ENCODE measurements at places on chromosomes 2 and 18.

- peak; percentile 26 for DNase-seq
- H3K27ac ChIP-seq: peak overlapping the region; percentile 91
- peak overlapping the region; percentile 62 for H3K4me3 ChIP-seq
- H3K4me1 ChIP-seq: peaks cover 42% of the 10 kb centered on the region
- peaks cover 5% of the 10 kb centered on the region for H3K36me3 ChIP-seq
These were observed 8.1 kb upstream of the SOS1 start for GRCh38 chr2:39128919-39129391.

- H3K4me3 ChIP-seq: no peak overlapping the region
- H3K27ac ChIP-seq: no peak overlapping the region
- H3K36me3 ChIP-seq: peaks cover 2% of the 10 kb centered on the region
- H3K27me3 ChIP-seq: no peaks in the 10 kb centered on the region
These were observed 23.4 kb downstream of the LCLAT1 start for GRCh38 chr2:30470426-30470825.

- H3K27ac ChIP-seq: no peak overlapping the region
- peaks cover 2% of the 10 kb centered on the region for H3K36me3 ChIP-seq
- DNase-seq: no peak
- no peaks in the 10 kb centered on the region for H3K27me3 ChIP-seq
These were observed 34.2 kb upstream of the NT5DC4 start for GRCh38 chr2:112686348-112687217.

GRCh38 chr2:162084536-162084935, 10.5 kb upstream of the DPP4 start:
- H3K27me3 ChIP-seq: no peaks in the 10 kb centered on the region
- DNase-seq: no peak
- peaks cover 2% of the 10 kb centered on the region for H3K4me1 ChIP-seq
- no peak overlapping the region for H3K4me3 ChIP-seq
- H3K36me3 ChIP-seq: no peaks in the 10 kb centered on the region

GRCh38 chr2:147182260-147182659, 662.6 kb upstream of the ACVR2A start:
- no peaks in the 10 kb centered on the region for H3K36me3 ChIP-seq
- no peaks in the 10 kb centered on the region for H3K27me3 ChIP-seq
- peak; percentile 56 for DNase-seq
- peak overlapping the region; percentile 22 for H3K4me3 ChIP-seq

DNA sequence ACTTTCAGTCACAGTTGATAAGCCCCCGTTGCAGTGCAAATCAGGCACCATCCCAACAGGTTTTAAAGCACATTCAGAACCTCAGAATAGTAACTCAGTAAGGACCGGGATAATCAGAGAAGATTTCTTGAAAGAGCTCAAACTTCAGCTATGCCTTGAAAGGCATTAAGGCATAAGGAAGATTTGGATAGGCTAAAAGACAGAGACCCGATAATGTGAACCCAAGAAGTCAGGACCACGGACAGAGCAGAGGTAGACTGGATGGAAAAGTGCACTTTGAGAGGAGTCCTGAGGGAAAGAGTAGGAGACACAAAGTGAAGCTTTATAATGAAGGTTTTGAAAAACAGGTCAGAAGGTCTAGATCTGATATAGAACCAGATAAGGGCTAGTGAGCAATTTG, 36.9 kb upstream of the KLF7 start:
- no peaks in the 10 kb centered on the region for H3K27me3 ChIP-seq
- no peak overlapping the region for H3K4me3 ChIP-seq
- no peaks in the 10 kb centered on the region for H3K4me1 ChIP-seq
- no peak for DNase-seq
- H3K27ac ChIP-seq: no peak overlapping the region

DNA sequence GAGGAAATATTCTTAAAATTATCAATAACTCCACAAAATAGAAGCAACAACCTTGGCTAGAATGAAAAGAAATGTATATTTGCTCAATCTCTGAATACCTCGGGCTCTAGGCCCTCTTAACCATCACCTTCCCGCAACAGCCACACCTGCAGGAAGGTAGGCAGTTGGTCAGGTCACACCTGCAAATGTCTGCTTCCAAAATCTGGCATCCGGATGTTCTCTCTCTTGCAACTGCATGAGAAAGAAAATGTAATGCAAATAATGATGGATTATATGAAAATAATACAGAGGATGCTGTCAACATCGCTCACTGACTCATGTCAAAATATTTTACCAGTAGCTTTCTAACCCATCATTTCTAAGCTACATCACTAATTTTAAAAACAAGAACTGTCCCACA, 148.3 kb downstream of the SATB2 start:
- no peaks in the 10 kb centered on the region for H3K4me1 ChIP-seq
- DNase-seq: no peak
- no peak overlapping the region for H3K4me3 ChIP-seq
- peaks cover 6% of the 10 kb centered on the region for H3K27me3 ChIP-seq

GRCh38 chr2:31284107-31284506, 50.2 kb downstream of the EHD3 start:
- DNase-seq: no peak
- H3K36me3 ChIP-seq: no peaks in the 10 kb centered on the region
- no peak overlapping the region for H3K27ac ChIP-seq
- H3K4me3 ChIP-seq: no peak overlapping the region
- peaks cover 7% of the 10 kb centered on the region for H3K4me1 ChIP-seq

GRCh38 chr2:171018522-171018921, 89.5 kb downstream of the GORASP2 start:
- no peak for DNase-seq
- H3K4me3 ChIP-seq: no peak overlapping the region
- peaks cover 17% of the 10 kb centered on the region for H3K4me1 ChIP-seq
- H3K27me3 ChIP-seq: no peaks in the 10 kb centered on the region

DNA sequence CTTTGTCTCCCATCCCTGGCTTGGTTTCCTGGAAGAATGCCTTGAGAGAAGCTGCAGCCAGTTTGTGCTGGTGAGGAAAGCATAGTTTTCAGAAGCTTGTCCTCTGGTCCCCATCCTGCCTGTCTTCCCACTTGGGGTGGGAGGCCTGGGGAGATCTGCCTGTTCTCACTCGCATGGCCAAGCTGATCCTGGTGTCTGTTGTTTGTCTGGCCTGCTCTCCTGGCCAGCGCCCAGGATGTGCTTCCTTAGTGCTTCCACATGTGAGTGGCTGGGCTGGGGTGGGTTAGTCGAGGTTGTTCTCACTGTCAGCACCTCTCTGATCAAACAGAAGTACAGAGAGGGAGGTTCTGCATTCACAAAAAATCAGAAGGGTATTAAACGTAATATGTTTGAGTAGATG, 49.5 kb downstream of the PTPRM start:
- no peaks in the 10 kb centered on the region for H3K27me3 ChIP-seq
- no peak overlapping the region for H3K27ac ChIP-seq

GRCh38 chr18:56086176-56086575, 498.2 kb upstream of the TCF4 start:
- no peaks in the 10 kb centered on the region for H3K4me1 ChIP-seq
- H3K27ac ChIP-seq: no peak overlapping the region
- DNase-seq: no peak
- H3K36me3 ChIP-seq: no peaks in the 10 kb centered on the region
- no peaks in the 10 kb centered on the region for H3K27me3 ChIP-seq

DNA sequence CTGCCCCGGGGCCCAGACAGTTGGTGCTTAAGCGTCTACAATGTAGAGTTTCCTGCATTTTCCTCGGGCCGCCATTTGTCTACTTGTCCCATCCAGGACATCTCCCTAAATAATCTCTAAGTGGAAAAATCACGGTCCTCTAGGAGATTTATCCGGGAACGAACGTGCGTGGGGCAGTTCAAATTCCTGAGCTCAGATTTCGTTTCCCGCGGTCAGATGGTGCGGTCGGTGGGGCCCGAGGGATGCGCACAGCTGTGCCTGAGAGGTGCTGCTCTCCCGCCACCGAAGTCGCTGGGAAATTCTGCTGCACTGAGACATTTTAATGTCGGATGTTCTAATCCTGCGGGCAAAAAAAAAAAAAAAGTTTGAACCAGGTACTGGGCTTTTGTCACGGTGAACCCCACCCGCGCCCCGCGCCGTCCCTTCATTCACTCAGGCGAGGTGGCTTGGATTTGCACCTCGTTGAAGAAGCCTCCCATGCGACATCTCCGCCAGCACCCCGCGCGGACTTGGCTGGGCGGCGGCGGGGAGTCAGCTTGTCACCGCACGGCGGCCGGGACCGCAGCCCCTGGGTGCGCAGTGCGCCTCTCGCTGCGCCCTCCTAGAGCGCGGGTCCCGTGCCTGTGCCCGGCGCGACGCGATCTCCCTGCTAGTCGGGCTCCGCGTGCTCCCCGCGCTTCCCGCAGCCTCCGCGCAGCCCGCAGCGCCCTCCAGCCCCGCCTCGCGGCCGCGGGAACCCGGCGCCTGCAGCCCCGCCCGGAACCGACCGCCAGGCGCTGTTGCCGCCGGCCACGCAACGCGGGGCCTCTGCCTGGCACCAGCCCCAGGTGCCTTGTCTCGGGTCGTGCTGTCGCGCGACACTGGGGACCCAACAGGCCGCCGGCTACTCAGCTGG, 191.9 kb upstream of the TCF4 start:
- DNase-seq: no peak
- H3K36me3 ChIP-seq: no peaks in the 10 kb centered on the region
- peak overlapping the region; percentile 25 for H3K4me3 ChIP-seq
- peaks cover 20% of the 10 kb centered on the region for H3K27me3 ChIP-seq
- no peak overlapping the region for H3K27ac ChIP-seq
- H3K4me1 ChIP-seq: no peaks in the 10 kb centered on the region

GRCh38 chr2:207157731-207158130, 8.0 kb downstream of the KLF7 start:
- H3K4me1 ChIP-seq: peaks cover 63% of the 10 kb centered on the region
- no peak overlapping the region for H3K27ac ChIP-seq
- H3K27me3 ChIP-seq: no peaks in the 10 kb centered on the region
- no peak overlapping the region for H3K4me3 ChIP-seq

- H3K4me3 ChIP-seq: no peak overlapping the region
- H3K27ac ChIP-seq: no peak overlapping the region
- DNase-seq: no peak
- no peaks in the 10 kb centered on the region for H3K36me3 ChIP-seq
- H3K27me3 ChIP-seq: no peaks in the 10 kb centered on the region
- H3K4me1 ChIP-seq: no peaks in the 10 kb centered on the region
These were observed 234.3 kb downstream of the CALCRL start for GRCh38 chr2:187213798-187214197.

GRCh38 chr18:35522130-35522959, 24.6 kb upstream of the INO80C start:
- H3K4me3 ChIP-seq: no peak overlapping the region
- DNase-seq: no peak
- H3K27ac ChIP-seq: no peak overlapping the region
- peaks cover 3% of the 10 kb centered on the region for H3K4me1 ChIP-seq
- peaks cover 32% of the 10 kb centered on the region for H3K27me3 ChIP-seq
- H3K36me3 ChIP-seq: peaks cover 3% of the 10 kb centered on the region

- peaks cover 34% of the 10 kb centered on the region for H3K27me3 ChIP-seq
- no peaks in the 10 kb centered on the region for H3K4me1 ChIP-seq
- no peak overlapping the region for H3K27ac ChIP-seq
These were observed 63.3 kb upstream of the CSRNP3 start for GRCh38 chr2:165406173-165406572.

DNA sequence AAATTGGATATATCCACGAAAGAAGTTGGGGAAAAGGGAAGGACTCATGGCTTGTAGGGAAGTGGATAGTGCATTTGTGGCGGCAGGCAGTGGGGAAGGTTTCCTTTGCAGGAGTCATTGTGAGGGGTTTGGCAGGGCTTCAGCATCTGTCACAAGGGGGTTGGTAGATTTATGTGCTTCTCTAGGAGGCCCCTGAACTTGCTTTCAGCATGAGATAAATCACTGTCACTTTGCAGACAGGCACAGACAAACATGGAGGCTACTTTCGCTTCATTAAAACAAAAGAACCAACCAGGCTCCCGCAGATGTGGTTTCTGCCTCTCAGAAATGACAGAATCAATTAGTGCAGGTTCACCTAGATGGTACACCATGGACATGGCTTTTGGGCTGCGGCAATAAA, 340.7 kb downstream of the TGIF1 start:
- peaks cover 2% of the 10 kb centered on the region for H3K4me1 ChIP-seq
- DNase-seq: no peak
- no peak overlapping the region for H3K27ac ChIP-seq
- H3K36me3 ChIP-seq: no peaks in the 10 kb centered on the region
- peaks cover 47% of the 10 kb centered on the region for H3K27me3 ChIP-seq

- no peak overlapping the region for H3K27ac ChIP-seq
- H3K27me3 ChIP-seq: peaks cover 56% of the 10 kb centered on the region
- no peaks in the 10 kb centered on the region for H3K36me3 ChIP-seq
These were observed 56.1 kb downstream of the SRD5A2 start for GRCh38 chr2:31524592-31524991.

DNA sequence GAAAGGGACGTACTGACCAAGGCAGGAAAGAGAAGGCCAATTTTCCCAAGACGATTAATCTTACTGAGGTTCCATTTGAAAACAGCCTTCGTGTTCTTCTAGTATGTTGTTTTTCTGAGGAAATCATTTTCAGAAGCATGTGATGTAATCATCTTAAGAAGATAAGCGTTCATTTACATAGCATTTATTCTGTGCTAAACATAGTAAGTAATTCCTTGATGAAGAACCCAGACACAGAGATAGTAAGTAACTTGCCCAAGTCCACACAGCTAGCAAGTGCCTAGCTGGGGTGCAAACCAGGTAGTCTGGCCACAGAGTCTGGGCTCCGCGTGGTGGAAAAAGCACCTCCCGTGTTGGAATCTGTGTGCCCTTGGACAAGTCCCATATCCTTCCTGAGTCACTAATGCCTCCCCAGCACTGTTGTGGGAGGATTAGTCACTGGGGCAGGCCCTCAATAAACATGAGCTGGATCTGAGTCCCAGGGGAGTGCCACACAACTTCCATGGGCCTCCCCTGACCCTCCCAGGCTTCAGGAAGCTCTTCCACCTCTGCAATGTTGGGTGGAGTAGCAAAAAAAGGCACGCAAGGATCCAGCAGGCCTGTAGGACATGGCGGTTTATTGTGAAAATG, 26.9 kb upstream of the ASAP2 start:
- H3K27ac ChIP-seq: no peak overlapping the region
- no peak for DNase-seq
- no peaks in the 10 kb centered on the region for H3K36me3 ChIP-seq
- peaks cover 39% of the 10 kb centered on the region for H3K27me3 ChIP-seq
- no peak overlapping the region for H3K4me3 ChIP-seq

DNA sequence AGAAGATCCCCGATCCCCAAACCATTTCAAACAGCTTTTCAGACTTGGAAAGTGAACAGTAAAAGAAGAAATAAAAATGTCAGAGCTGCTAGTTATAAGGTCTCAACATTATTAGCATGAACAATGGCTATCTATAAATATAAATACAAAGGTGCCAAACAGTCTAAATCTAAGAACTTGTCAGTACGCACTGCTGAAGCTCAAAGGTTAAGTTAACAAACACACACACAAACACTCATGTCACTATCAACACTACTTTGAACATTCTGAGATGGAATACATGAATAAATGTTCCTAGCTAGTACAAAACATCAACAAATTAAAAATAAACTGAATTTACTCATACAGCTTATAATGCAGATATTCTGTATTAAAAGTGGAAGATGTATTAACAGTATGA, 108.7 kb downstream of the CDH2 start:
- no peak for DNase-seq
- H3K27me3 ChIP-seq: no peaks in the 10 kb centered on the region
- no peak overlapping the region for H3K4me3 ChIP-seq

DNA sequence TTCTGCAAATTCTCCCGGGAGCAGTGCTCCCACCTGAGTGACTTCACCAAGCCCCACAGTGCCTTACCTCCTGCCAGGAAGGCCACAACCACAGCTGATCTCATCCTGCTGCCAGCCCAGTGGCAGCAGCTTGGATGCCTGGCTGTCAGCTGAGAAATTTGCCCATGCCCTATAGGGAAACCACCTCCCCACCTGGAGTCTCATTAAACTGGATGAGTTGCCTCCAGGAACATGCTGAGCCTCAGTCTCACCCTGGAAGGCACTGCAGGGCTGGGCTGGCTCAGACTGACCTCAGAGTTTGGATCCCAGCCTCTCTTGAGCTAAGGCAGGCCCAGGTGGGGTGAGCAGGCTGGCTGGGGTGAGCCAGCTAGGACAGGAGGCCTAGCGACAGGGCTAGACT, 23.3 kb downstream of the REEP1 start:
- H3K27ac ChIP-seq: no peak overlapping the region
- no peaks in the 10 kb centered on the region for H3K36me3 ChIP-seq
- no peak for DNase-seq
- no peak overlapping the region for H3K4me3 ChIP-seq

Data from T-helper 17 cell (primary cell).